ENCODE measurements at places on chromosomes 13 and 19. TPM values are rescaled to one million over a fixed set of nuclear protein-coding genes. Genes with fewer than 3 reads are reported as not detected.

Gene C19orf18
- 0.46 TPM for total RNA-seq

Gene EDNRB
- 51.5 TPM for total RNA-seq

Gene ZNF738
- 6.3 TPM for total RNA-seq

Gene F2RL3
- total RNA-seq, result 130 TPM

Gene IL17D
- total RNA-seq, result 1.8 TPM

Gene LGALS4
- total RNA-seq, result 3.1 TPM

Gene ZNF443
- total RNA-seq, result 4.0 TPM

Gene RAB3A
- 3.1 TPM for total RNA-seq

Gene GET3
- 34.3 TPM for total RNA-seq

Gene PRR36
- total RNA-seq, result 2.5 TPM

Gene TLE2
- 58.9 TPM for total RNA-seq

Gene CGB2
- total RNA-seq, result not detected

Gene LENG9
- total RNA-seq, result 12.6 TPM

Gene CXCL17
- 60.7 TPM for total RNA-seq

Gene CEACAM4
- total RNA-seq, result 2.1 TPM

Gene APOC1
- 735 TPM for total RNA-seq

Gene DAND5
- total RNA-seq, result not detected

Gene SPPL2B
- 68.5 TPM for total RNA-seq

Gene ZNF155
- 7.0 TPM for total RNA-seq

Gene KL
- 7.0 TPM for total RNA-seq

Gene IGFL4
- total RNA-seq, result not detected

Gene RUBCNL
- total RNA-seq, result 5.4 TPM

Gene RGS9BP
- total RNA-seq, result 4.7 TPM

Gene RFPL4AL1
- not detected for total RNA-seq

Gene SCEL
- 83.8 TPM for total RNA-seq

Gene MAST1
- 0.17 TPM for total RNA-seq

Gene HIPK4
- total RNA-seq, result 0.34 TPM

Gene ZSCAN4
- total RNA-seq, result 0.17 TPM

Gene RXFP2
- not detected for total RNA-seq

Gene ZNF28
- 17.2 TPM for total RNA-seq

Gene POU2F2
- total RNA-seq, result 3.2 TPM

Gene PEG3
- total RNA-seq, result 5.4 TPM

Gene ZNF560
- not detected for total RNA-seq

Gene C19orf67
- total RNA-seq, result not detected

Gene CPAMD8
- total RNA-seq, result 62.2 TPM

Gene PNMA8A
- 2.5 TPM for total RNA-seq

Gene RFXAP
- total RNA-seq, result 5.0 TPM

Gene TTC9B
- total RNA-seq, result not detected

Gene LAIR1
- 46.5 TPM for total RNA-seq

Gene NTF4
- 1.2 TPM for total RNA-seq

Gene KRTDAP
- not detected for total RNA-seq

Gene PSG1
- total RNA-seq, result not detected

Gene OR7E24
- total RNA-seq, result not detected

Gene DUS3L
- 41.9 TPM for total RNA-seq

Gene ZNF625
- 3.0 TPM for total RNA-seq

Gene ADGRL1
- total RNA-seq, result 23.5 TPM

Gene TBC1D4
- 97.4 TPM for total RNA-seq

Gene KIR3DL2
- not detected for total RNA-seq

Gene ZNF222
- total RNA-seq, result not detected

Gene CARM1
- total RNA-seq, result 19.0 TPM

Gene NLRP5
- not detected for total RNA-seq

Gene C1QTNF9
- not detected for total RNA-seq

Gene IGFLR1
- 16.6 TPM for total RNA-seq

Gene VSTM1
- total RNA-seq, result not detected

Gene EXOC3L2
- total RNA-seq, result 10.0 TPM

Data from upper lobe of left lung (tissue), 6 donors.